ELF-1 (cell line): ENCODE measurements at places on chromosomes 11 and 22.

DNA sequence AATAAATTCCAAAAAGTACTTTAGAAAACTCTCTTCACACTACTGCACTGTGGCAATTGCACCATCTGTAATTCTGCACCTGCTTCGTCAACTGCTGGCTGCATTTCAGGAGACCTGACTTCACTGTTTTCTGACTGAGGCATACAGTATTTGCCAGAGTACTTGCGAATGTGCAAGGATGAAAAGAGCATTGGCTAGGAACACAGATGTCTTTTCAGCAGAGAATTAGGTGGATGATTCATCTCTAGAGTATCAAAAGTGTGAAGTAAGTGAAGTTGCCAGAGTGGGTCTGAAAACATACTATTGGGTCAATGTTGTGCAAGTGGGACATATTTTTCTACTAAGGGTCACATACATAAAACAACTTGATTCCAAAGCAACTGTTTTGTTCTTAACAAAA lies 427.5 kb upstream of the CCDC90B start:
- DNase-seq = no peak

DNA sequence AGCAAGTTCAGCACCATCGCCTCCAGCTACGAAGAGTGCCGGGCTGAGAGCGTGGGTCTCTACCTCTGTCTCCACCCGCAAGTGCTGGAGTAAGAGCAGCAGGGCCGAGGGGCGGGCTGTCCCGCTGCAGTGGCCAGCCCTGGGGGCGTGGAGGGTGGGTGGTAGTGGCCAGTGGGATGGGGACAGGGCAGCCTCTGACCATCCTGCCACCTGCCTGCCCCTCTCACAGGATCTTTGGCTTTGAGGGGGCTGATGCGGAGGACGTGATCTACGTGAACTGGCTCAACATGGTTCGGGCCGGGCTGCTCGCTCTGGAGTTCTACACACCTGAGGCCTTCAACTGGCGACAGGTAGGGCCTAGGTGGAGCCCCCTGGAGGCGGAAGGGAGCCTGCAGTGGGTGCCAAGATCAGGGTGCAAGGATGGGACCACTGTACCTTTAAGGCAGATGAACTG lies 15.0 kb upstream of the BBS1 start:
- no peak for DNase-seq

- DNase-seq = no peak
Observed at GRCh38 chr11:116096272-116096995, 592.2 kb upstream of the CADM1 start.

DNA sequence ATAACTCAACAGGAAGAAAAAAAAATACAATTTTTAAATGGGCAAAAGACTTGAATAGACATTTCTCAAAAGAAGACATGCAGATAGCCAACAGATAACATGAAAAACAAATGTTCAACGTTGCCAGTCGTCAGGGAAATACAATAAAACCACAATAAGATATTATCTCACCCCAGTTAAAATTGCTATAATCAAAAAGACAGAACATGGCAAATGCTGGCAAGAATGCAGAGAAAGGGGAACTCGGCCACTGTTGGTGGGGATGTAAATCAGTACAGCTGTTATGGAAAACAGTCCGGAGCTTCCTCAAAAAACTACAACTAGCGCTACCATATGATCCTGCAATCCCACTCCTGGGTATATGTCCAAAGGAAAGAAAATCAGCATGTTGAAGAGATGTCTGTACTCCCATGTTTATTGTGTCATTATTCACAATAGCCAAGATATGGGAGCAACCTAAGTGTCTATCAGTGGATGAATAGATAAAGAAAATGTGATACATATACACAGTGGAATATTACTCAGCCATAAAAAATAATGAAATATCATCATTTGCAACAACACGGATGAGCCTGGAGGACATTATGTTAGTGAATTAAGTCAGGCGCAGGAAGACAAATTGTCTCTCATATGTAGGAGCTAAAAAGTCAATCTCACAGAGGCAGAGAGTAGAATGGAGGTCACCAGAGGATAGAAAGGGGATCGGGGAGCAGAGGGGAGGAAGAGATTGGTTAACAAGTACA lies 12.2 kb upstream of the CYTH4 start:
- DNase-seq = no peak

DNA sequence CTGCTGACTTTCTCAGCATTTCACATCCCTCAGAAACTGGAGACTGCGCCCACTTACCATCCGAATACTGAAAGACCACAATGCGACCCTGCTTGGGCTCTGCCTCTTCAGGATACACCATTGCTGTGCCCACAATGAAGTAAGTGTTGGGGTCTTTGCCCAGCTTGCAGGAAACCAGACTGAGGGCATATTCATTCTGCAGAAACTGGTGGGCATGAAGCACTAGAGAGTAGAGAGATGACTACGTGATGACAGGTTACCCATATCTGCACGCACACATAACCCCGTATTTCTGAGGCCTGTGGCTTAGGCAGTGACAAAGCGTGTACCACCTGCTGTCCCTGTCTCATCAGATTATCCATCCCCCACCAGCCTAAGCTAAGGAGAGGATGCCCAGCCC lies 14.6 kb upstream of the VWCE start:
- no peak for DNase-seq

GRCh38 chr11:106091480-106092123 lies 14.1 kb downstream of the AASDHPPT start:
- no peak for DNase-seq

DNA sequence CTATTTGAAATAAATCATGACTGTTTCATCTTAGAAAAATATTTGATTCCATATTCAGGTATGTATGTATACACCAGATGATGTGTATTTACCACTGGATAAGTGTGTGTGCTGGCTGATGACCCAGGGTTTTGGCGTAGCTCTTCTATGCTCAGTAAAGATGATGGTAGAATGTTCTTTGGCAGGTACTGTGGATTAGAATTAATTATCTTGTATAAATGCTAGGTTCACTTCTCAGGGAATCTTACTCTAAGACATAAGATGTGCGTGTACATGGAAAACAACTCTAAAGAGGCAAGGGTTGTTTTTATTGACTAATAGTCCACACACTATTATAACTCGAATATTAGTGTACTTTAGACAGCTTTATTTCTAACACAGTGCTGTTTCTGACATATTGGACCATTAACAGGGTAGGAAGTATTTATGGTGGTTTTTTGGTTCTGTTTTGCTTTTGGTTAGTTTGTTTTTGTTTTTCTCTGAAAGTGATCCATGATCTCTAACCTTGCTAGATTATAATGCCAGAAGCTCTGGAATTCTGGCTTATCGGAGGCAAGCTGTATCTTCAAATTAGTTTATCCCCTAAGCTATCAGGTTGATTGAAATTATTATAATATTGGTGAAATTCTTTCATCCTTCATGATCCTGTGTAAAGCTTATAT lies 1.0 kb upstream of the HBG1 start:
- no peak for DNase-seq

DNA sequence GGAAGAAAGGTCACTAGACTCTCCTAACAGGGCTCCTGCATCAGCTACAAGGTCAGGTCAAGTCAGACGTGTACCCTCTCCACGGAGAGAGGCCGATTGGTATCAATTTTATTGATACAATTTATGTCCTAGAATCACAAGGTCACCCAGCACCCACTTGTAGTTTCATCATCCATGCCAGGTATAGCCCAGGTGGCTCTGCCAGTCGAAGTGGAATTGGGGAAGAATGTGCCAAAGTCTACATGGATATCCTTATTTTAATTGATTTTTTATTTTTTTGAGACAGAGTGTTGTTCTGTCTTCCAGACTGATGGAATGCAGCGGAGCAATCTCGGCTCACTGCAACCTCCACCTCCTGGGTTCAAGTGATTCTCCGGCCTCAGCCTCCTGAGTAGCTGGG lies 334.1 kb downstream of the SHANK2 start:
- DNase-seq = no peak

DNA sequence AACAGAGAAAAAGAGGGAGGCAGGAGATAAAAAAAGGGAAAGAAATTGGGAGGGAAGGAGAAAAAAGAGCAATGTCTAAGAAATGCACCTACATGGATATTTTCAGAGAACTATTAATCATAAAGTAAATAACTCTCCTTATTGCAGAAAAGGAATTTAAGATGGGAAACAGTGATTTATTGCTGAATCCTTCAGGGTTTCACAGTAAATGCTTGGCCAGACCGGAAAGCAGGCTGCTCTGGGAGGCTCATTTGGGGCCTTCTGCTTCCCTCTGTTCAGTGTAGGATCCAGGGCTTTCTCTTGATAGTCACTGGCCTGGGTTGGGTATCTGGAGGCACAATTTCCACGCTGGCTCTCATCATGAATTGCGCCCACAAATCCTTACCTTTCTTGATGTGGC lies 324.3 kb upstream of the SORL1-AS1 start:
- DNase-seq = no peak

GRCh38 chr11:118633319-118633690 lies 25.9 kb downstream of the PHLDB1 start:
- no peak for DNase-seq

GRCh38 chr11:17743808-17744119 lies 9.2 kb downstream of the KCNC1 start:
- DNase-seq = no peak

- DNase-seq = no peak
Observed at GRCh38 chr11:110152199-110152598, 59.0 kb downstream of the ZC3H12C start.

DNA sequence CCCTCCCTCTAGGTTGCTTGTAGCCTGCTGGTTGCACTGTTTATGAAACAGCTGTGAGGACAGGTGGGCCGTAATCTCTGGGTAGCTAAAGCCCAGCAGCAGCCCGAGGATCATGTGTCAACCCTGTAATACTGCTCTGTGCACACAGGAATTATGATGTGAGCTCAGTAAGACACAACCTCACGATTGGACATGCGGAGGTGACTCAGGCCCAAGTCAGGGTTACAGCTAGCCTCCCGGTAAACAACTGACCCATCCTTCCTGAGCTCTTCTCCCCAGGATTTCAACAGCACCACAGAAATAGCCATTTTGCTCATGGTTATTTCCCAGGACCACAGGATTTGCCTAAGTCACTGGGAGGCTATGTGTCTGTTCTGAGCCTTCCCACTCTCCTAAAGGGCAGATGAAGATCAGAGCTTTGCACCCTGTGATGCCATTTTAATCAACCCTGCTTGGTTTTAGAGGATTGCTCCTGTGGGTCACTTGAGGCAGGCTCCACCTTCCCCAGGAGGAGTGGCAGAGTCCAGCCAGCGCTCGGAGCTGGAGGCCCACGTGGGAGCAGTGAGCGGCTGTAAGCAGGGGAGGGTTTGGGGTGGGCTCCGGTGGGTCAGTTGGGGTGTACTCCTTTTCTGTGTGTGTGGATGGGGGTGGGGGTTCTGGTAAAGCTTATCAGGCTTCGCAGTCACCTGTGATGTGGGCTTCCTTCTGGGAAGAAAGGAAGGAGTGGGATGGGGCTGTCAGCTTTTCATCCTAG lies at the start of gene AMPD3:
Gene AMPD3, plus strand, starts transcription at position 387 of the 754 bp plus-strand sequence. CDS start 6,256 bp downstream, outside the sequence.
- no peak for DNase-seq

DNA sequence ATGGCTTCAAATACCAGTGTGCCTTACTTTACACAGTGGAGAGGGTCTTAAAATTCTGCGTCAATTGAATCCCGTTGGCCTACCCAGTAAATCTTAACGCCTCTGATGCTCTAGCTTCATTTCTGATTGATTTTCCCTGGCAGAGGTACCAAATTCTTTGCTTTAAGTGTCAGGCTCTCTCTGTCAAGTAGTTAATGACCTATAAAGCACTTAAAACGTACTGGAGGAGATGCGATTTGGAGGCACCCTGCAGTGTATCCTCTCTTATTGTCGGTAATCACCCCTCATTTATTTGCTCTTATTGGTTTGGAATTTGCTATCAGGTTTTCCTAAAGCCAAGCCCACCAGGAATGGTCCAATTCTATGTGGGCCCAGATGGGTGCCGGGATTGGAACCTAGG lies 59.2 kb downstream of the NFAM1 start:
- DNase-seq = no peak

DNA sequence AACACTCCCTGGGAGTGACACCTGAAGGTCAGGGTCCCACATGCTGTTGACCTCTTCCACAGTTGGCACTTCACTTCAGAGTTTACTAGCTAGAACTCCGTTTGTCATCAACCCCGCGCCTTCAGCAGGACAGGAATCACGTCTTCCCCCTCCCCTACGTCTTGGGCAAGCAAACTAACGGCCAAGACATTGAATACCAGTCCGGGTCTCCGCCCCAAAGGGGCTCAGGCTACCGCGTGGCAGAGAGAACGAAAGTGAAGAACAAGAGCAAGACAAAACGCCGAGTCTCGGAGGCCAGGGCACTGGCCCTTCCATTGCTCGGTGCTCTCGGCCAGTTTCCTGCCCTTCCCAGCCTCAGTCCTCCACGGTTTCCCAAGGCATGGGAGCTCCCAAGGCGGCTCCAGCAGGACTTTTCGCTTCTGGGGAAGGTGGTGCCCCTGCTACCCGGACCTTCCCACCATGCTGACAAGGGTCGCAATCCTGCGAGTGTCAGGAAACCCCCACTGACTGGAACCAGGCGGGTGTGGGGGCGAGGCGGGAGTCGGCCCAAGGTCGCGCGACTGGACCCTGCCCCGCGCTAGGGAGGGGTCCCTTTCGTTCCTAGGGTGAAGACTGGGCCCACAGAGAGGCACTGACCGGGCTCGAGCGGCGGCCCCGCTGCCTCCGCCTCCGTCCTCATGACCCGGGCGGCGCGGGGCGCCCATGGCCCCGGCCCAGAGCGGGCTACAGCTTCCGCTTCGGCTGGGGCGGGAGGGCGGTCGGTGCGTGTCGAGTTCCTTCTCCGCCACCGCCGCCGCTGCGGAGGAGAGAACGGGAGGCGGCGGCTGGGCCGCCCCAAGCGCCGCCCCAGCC lies at the start of gene GUCD1:
Gene GUCD1, minus strand, starts transcription at position 826 of the 852 bp plus-strand sequence. Its CDS starts 147 bp downstream, at position 679.
- DNase-seq = no peak

DNA sequence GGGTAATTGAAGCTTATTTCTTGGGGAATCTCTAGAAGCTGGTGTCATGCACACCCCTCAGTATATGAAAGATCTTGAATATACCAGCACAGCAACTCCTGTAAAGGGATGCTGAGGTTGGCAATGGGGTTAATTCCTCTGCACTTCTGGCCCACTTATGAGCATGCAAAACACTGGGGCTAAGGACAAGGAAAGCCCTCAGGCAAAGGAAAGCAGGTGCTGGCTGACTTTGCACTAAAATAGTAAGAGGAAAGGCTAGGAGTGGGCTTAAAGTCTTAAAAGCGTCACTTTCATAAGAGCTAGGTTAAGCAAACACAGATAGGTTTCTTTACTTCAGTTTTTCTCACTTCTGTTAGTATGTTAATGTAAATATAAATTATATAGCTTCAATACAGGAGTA lies 572.6 kb upstream of the LUZP2 start:
- peak; percentile 44 for DNase-seq
